Mesenteric fat pad (tissue), 1 donor: ENCODE measurements at places on chromosomes 16 and 17. TPM values are rescaled to one million over a fixed set of nuclear protein-coding genes. Genes with fewer than 3 reads are reported as not detected.

DNA sequence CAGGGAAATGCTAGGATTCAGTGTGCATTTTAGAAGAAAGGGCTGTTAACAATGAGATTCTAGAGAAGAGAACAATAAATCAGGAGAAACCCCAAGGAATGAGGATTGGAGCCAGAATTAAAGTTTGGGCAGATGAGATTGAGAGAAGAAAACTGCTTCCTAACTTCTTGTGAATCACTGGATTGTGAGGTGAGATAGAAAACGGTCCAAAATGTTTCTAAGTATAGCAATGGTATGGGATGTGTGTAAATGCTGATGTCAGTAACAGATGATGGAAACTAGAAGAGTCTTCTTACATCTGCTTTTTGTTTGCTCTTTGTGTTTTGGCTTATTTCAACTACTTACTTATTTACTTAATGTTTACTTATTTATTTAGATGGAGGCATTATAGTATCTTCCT is 123.0 kb downstream of the KCNJ2 start:
- DNase-seq: no peak

DNA sequence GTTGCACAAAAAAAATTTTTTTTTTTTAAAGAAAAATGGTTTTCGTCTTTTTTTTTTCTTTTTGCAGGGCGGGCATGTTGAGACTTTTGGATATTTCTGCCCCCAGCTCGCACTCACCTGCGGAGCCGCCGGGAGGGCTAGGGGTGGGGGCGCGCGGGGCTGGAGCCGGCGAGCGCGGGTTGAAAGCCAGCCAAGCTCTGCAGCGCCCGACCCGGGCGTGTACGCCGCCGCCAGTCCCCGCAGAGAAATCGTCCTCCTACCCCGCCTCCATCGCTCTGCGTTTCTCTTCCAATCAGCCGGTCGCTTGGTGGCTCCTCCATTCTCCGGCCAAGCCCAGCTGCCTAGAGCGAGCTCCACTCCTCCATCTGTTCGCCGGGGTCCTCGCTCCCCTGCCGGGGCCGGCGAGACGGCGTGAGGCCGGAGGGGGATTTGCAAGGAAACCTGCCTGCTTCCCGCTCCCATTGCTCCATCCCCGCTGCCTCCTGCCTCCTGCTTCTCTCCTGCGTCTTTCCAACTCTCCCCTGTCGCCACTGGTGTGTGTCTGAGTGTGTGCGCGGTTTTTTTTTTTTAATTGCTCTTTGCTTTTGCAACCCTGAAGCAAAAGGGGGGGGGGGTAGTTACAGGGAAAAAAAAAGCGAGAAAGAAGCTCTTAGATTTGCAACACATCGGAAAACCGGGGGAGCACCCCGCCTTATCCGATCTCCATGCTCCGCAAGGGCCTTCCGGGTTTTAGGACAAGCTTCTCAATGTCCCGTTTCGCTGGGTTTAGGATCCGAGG is 1.8 kb upstream of the UBTF start:
- DNase-seq: no peak

DNA sequence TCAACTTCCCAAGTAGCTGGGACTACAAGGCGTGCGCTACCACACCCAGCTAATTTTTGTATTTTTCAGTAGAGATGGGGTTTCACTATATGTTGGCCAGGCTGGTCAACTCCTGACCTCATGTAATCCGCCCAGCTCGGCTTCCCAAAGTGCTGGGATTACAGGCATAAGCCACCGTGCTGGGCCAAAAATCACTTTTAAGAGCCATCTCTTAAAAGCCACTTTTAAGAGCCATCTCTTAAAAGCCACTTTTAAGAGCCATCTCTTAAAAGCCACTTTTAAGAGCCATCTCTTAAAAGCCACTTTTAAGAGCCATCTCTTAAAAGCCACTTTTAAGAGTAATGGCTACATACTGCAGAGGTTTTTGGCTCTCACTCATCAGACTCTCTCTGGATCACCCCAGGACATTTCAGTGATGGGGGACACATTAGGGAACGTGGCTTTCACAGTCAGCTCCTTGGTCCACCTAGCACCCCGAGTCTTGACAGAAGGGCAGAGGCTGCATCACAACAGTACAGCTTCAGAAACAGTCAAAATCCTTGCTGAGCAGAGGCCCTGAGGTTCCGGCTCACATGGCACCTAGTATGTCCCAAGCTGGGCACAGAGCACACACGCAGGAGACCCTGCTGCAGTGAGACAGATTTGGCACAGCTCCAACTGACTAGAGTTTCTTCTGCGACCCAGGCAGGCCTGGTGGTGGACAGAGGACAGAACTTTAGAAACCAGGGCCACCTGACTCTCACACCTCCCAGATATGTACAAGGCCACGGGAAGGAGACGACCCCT is 23.6 kb downstream of the RANBP10 start:
- no peak for DNase-seq

DNA sequence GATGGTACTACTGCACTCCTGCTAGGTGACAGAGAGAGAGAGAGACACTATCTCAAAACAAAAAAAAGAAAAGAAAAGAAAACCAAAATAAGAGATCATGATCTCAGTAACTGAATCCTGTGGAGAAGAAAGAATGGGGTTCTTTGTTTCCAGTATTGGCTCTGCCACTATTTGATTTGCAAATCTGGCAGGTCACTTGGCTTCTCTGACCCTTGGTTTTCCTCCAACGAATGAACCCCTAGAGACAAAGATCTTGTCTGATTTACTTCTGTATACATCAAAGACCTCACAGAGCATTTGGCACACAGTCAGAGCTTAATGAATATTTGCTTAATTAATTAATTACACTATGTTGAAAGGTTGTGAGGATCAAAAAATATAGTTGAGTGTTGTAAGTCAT is 47.9 kb upstream of the NLK start:
- no peak for DNase-seq

GRCh38 chr16:56614549-56614991 is 6.2 kb downstream of the MT2A start:
- no peak for DNase-seq

DNA sequence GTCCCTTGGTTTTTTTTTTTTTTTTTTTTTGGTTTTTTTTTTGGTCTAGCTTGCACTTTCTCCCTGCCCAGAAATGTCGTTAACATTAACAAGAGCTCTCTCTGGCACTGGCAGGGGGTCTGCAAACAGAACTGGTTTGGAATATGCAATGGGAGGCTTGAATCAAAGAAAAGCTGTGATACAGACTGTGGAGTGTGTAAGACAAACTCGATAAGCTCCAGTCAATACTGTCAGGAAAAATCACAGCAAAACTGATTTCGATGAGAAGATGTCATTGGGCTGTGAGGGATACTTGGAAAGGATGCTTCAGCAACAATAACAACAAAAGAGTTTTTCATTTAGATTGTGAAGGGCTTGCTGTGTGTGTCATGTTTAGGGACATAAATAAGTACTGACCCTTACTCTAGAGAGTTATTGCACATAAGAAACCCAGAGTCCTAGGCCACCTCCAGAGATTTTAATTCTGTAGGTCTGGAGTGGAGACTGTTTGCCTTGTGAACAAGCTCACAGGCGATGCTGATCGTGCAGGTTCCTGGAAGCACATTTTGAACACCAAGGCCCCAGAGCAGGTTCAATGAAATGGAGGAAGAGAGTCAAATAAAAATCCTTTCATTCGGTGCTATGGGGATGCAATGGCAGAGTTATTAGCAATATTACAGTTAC is 470.7 kb upstream of the RBFOX1 start:
- DNase-seq: no peak

- no peak for DNase-seq
These were observed 757.0 kb downstream of the CDH11 start for GRCh38 chr16:64364894-64365293.

DNA sequence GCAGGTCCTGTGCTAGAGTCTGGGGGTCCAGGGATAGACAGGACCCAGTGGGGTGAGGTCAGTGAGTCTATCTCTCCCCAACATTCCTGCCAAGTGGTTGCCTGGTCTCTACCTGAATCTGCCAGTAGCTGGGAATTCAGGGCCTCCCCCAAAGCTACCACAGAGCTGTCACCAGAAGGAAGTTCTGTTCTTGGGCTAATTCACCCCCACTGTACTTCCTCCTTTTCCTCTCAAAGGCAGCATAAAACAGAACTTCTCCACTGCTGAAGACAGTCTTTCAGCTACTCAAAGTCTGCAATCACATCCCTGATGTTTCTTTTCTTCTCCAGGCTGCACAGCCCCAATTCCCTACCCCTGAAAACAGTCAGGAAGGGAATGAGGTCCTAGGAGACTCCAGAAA is 8.7 kb downstream of the CAMTA2 start:
- DNase-seq: no peak

Gene SNAI3
- total RNA-seq: 1.2 TPM

Gene MLKL
- 25.0 TPM for total RNA-seq

DNA sequence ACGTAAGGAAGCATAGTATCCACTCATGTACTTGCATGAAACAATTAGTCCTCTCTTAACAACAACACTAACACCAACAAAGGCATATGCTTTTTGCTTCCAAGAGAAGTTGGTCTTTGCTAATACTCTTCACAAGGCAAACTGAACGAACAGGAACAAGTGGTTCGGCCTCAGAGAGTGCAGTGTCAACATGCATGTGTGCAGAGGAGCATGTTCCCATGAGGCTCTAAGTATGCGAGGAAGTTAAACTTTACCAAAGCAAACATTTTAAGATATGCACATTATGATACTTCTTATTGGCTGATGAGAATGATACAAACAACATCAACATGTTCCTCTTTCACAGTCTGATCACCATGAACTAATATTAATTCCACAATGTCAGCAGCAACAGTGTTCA is 285.3 kb upstream of the IRX5 start:
- DNase-seq: no peak

Gene SPAG5
- total RNA-seq: 3.1 TPM

GRCh38 chr16:56211435-56211981 is 20.2 kb downstream of the GNAO1 start:
- DNase-seq: no peak

Gene TMEM238L
- not detected for total RNA-seq

GRCh38 chr16:81799138-81799504 is 20.0 kb downstream of the PLCG2 start:
- no peak for DNase-seq

DNA sequence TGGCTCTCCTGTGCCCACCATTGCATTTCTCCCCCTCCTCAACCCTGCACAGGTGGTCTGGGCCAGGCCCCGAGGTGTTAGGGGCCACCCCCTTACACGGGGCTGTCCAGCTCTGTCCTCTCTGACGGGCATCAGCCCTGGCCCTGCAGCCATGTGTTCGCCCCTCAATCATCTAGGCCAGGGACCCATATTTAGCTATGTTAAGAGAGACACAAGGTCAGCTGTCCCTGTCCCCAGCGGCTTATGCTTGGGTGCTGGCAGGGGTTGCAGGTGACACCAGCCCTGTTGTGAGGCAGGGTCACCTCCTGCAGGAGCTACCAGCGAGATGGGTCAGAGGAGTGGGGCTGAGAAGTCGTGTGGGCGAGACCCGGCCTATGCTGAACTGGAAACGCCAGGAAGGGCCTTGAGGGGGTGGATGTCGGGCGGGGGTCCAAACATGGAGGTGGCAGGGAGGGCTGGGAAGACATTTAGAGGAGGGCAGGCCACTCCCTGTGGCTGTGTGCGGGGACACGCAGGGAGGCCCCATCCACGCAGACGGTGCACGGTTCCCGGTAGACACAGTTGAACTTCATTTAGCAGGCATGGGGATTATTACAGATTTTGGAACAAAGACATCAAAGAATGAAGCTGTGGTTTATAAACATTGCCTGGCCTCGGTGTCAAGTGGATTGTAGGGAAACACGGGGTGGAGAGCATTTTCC is 133.2 kb upstream of the CHMP6 start:
- DNase-seq: no peak
